Purkinje cell (primary cell): ENCODE measurements at places on chromosomes 13 and 19. TPM values are rescaled to one million over a fixed set of nuclear protein-coding genes. Genes with fewer than 3 reads are reported as not detected.

The HIPK4 gene
- 1.0 TPM in 1 of 2 replicates, not detected in the other for polyA plus RNA-seq

The SSBP4 gene
- 2.9 and 4.5 TPM in 2 replicates for polyA plus RNA-seq

The ZNF841 gene
- polyA plus RNA-seq, result 6.1 and 9.7 TPM in 2 replicates

The C5AR2 gene
- polyA plus RNA-seq, result not detected in 2 replicates

The OXGR1 gene
- not detected in 2 replicates for polyA plus RNA-seq

The ZNF628 gene
- polyA plus RNA-seq, result not detected in 2 replicates

The ZNF816 gene
- 1.2 and 7.5 TPM in 2 replicates for polyA plus RNA-seq

The FPR1 gene
- polyA plus RNA-seq, result not detected in 2 replicates

The CEACAM7 gene
- polyA plus RNA-seq, result 2.4 TPM in 1 of 2 replicates, not detected in the other

The ZFP82 gene
- 11.2 and 19.0 TPM in 2 replicates for polyA plus RNA-seq

The MEDAG gene
- polyA plus RNA-seq, result 0.29 and 1.1 TPM in 2 replicates

The DCT gene
- polyA plus RNA-seq, result 0.04 and 0.80 TPM in 2 replicates

The CCL25 gene
- not detected in 2 replicates for polyA plus RNA-seq

The ZFP36 gene
- 0.92 and 2.1 TPM in 2 replicates for polyA plus RNA-seq

The EBI3 gene
- polyA plus RNA-seq, result not detected in 2 replicates

The F2RL3 gene
- not detected in 2 replicates for polyA plus RNA-seq

The KCNRG gene
- polyA plus RNA-seq, result 0.24 TPM in 1 of 2 replicates, not detected in the other

The ATF5 gene
- 0.49 and 0.73 TPM in 2 replicates for polyA plus RNA-seq

The REXO1 gene
- not detected in 2 replicates for polyA plus RNA-seq

The NANOS3 gene
- polyA plus RNA-seq, result 2.2 TPM in 1 of 2 replicates, not detected in the other

The FAM83E gene
- not detected in 2 replicates for polyA plus RNA-seq

The ZIC2 gene
- 12.1 and 16.0 TPM in 2 replicates for polyA plus RNA-seq

The MAST3 gene
- 0.20 and 7.9 TPM in 2 replicates for polyA plus RNA-seq

The ZNF85 gene
- 6.6 and 7.5 TPM in 2 replicates for polyA plus RNA-seq

The MBD3L3 gene
- not detected in 2 replicates for polyA plus RNA-seq

The IL17D gene
- polyA plus RNA-seq, result 28.4 and 32.8 TPM in 2 replicates

The PLK5 gene
- polyA plus RNA-seq, result 0.23 TPM in 1 of 2 replicates, not detected in the other

The TMEM59L gene
- 56.5 and 77.2 TPM in 2 replicates for polyA plus RNA-seq

The MTUS2 gene
- 10.3 and 14.4 TPM in 2 replicates for polyA plus RNA-seq

The MCEMP1 gene
- not detected in 2 replicates for polyA plus RNA-seq

The ZNF681 gene
- 0.23 and 1.1 TPM in 2 replicates for polyA plus RNA-seq

The OVOL3 gene
- polyA plus RNA-seq, result not detected in 2 replicates

The FCER2 gene
- not detected in 2 replicates for polyA plus RNA-seq

The SIGLEC11 gene
- not detected in 2 replicates for polyA plus RNA-seq

The SELENOW gene
- 5,615 and 7,643 TPM in 2 replicates for polyA plus RNA-seq

The APOE gene
- polyA plus RNA-seq, result 6.2 and 10.7 TPM in 2 replicates

The TPTE2 gene
- not detected in 2 replicates for polyA plus RNA-seq

The OR7A5 gene
- not detected in 2 replicates for polyA plus RNA-seq

The XRCC1 gene
- polyA plus RNA-seq, result 6.7 and 7.5 TPM in 2 replicates

The ZNF44 gene
- polyA plus RNA-seq, result 7.7 and 9.4 TPM in 2 replicates

The UBE2L5 gene
- 0.50 and 1.2 TPM in 2 replicates for polyA plus RNA-seq

The SLC25A41 gene
- not detected in 2 replicates for polyA plus RNA-seq

The ELAVL3 gene
- 4.9 and 6.3 TPM in 2 replicates for polyA plus RNA-seq

The FBXO27 gene
- polyA plus RNA-seq, result 2.2 and 2.7 TPM in 2 replicates

The AZU1 gene
- polyA plus RNA-seq, result not detected in 2 replicates

The BRCA2 gene
- 0.09 TPM in 1 of 2 replicates, not detected in the other for polyA plus RNA-seq

The FUT6 gene
- not detected in 2 replicates for polyA plus RNA-seq

The TMEM238 gene
- not detected in 2 replicates for polyA plus RNA-seq

The DNAJC15 gene
- polyA plus RNA-seq, result 70.6 and 73.6 TPM in 2 replicates

The TNFSF13B gene
- 1.2 and 3.5 TPM in 2 replicates for polyA plus RNA-seq

The GGN gene
- polyA plus RNA-seq, result not detected in 2 replicates

The TMEM272 gene
- not detected in 2 replicates for polyA plus RNA-seq

The RAP2A gene
- 16.0 and 19.4 TPM in 2 replicates for polyA plus RNA-seq
